ENCODE measurements at places on chromosomes 1 and 21.

DNA sequence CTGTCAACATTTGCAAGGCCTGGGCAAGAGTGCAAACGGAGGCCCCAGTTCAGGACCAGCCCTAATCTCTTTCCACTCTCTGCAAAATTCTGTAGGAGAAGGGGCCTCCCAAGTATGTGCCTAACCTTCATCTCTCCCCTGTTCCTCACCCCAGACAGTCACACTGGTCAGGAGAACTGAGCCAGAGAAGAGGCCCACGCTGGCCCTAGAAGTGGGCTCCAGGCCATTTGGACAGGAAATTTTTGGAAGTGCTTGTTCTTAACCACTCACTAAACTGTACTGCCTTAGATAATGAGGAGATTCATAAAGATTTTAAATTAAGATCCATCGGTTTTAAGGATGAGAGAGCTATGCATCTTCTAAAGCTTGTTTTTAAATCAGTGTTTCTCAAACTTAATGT is 129.7 kb upstream of the ADGRL2 start:
- DNase-seq, result no peak

DNA sequence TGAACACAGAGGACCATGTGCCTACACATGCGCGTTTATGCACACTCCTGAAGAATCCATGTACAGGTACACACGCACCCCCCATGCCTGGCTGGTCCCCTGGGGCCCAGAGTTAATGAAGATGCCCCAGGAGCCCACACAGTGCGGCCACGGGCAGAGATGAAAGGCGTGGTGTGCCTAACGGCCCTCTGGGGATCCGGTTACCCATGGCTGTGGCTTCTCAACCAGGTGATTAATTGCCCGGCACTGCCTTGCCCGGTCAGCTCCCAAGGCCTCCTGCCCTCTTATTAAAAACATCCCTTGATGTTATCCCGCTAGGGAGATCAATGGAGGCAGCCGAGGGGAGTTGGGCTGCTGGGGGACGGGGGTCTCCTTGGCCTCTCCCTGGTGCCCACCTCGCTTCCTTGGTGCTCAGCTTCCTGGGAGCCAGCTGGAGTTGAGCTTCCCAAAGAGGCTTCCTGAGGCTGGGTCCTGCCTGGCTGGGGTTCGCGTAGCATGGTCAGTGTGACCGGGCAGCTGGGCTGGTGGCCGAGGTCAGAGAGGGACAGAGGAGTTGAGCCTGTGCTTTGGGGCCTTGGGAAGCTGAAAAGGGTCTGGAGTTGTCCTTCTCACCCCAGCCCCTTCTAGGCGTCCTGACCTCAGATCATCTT is 75.0 kb upstream of the WNT4 start:
- DNase-seq, result no peak

- DNase-seq, result no peak
Measured at GRCh38 chr21:45163413-45164123, 89.2 kb downstream of the ADARB1 start.

- DNase-seq, result no peak
Measured at GRCh38 chr1:47881505-47882442, 115.4 kb downstream of the TRABD2B start.

GRCh38 chr1:205324781-205325180 is 3.2 kb upstream of the NUAK2 start:
- DNase-seq, result no peak

Data from GM12891 (cell line).